Activated naive CD8-positive, alpha-beta T cell treated with anti-CD3 and anti-CD28 coated beads for 36 hours (primary cell): ENCODE measurements at places on chromosomes 7 and 10. TPM values are rescaled to one million over a fixed set of nuclear protein-coding genes. Genes with fewer than 3 reads are reported as not detected.

DNA sequence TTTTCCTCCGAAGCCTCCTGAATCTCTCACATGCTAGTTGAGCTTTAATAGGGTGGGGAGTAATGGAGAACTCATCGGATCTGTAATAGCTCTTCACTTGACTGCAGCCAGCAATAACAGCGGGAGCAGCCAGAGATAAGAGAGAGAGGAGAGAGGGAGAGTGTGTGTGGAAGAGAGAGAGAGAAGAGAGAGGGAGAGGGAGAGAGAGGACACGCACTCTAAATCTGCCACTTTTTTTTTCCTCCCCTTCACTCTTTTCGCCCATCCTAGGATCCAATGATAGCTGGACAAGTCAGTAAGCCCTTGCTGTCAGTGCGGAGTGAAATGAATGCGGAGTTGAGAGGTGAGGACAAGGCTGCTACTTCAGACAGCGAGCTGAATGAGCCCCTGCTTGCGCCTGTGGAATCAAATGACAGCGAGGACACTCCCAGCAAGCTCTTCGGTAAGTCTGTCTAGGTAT is 107.9 kb downstream of the POU6F2 start:
- no peak for DNase-seq

GRCh38 chr7:113657603-113658002 is 261.2 kb downstream of the PPP1R3A start:
- DNase-seq = no peak

The EBLN1 gene
- not detected for total RNA-seq

GRCh38 chr7:150471886-150472285 is 21.5 kb downstream of the GIMAP8 start:
- no peak for DNase-seq

The ADCY1 gene
- total RNA-seq = not detected

DNA sequence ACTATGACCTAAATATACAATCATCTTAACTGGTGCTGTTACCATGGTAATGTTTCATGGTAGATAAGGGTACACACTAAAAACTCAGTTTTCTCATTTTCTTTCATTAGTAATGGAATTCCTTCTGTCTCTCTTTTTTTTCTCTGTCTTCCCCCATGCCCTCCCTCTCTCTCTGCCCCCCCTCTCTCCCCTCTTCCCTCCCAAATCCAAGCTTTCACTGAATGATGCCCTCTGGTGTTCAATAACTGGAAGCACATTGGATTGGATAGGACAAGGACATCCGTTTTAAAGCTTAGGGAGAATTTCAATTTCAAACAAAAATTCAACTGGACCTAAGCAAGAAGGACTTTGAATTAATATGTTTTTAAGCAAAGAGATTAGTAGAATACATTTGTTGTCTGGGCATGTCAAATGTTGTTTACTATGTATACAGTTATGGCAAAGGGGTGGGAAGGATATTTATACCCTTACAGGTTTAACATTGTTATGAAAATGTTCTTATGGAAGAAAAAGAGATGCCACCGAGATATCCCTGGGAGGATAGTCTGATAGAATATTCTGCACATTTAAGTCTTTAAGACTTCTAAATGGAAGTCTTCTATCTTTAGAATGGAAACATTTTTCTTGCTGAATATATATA is 6.1 kb downstream of the CHRM2 start:
- no peak for DNase-seq

GRCh38 chr10:22740180-22740579 is 25.8 kb upstream of the PIP4K2A start:
- DNase-seq = no peak
